ENCODE measurements at places on chromosomes 6 and 20.

GRCh38 chr20:23249541-23249940 is 101.0 kb upstream of the NXT1 start:
- no peak for DNase-seq

DNA sequence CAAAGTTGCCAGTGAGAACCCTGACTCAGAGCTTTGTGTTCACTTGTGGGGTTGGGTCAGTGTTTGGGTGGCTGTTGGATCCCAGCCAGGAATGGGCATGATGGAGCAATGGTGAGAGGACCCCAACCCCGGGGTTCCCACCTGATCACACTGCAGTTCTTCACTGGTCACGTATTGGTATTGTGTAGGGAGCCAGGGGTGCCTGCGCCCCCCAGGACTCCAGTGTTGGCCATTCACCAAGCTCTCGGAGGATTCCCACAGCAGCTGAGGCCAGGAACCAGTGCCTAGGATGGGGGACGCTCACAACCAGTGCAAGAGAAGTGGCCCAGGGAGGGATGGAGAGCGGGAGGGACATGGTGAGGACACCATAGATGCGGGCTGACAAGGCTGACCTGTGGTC is 207.2 kb downstream of the CDH4 start:
- DNase-seq, result no peak

DNA sequence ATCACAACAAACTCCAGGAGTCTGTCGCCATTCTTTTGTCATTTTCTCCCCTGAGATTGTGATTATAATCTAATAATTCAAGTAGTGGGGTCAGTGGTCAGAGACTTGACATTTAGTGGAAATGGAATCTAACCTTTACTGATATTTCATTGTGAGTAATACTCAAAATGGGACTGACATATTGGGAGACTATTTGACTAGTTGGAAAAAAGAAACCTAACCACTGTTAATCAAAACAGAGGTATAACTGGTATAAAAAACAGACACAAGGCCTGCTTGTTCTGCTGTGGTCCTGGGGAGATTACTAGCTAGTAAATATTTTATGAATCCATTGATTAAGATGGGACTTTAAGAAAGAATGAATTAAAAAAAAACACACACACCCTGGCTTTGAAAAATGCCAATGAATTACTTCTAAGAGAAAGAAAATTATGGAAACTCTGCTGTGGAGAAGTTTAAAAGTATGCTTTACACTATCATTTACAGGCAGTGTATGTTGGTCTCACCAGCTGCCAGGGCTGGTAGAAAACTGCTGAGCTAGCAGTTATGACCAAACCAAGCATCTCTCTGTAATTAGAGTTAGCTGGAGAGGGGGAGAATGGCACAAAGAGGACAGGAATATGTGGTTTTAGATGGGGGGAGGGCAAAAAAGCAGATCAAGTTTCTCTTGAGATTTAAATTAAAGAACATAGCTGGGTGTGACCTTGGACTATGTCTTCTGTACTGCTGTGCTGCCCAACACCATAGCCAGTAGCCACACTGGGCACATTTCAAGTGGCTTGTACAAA is 103.7 kb downstream of the FYN start:
- no peak for DNase-seq

DNA sequence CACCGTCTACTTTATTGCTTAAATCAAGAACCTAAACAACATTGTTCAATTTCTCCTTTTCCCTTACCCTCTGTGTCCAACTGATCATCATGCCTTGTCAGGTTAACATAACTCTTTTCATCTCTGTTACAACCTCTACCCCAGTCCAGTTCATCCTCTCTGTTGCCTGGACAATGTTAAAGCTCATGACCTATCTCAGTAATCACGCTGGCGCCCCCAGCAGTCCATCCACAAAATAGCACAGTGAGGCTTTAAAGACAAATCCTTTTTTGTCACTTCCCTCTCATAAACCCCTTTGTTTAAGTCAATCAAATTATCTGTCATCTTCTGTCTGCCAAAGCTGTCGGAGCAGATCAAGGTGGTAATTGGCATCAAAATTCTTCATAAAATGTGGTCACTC is 140.1 kb downstream of the QKI start:
- no peak for DNase-seq

GRCh38 chr6:159693894-159694545 is 979 bp upstream of the SOD2 start:
- DNase-seq, result no peak

GRCh38 chr20:23043376-23043775 is 6.1 kb downstream of the THBD start:
- DNase-seq, result no peak

DNA sequence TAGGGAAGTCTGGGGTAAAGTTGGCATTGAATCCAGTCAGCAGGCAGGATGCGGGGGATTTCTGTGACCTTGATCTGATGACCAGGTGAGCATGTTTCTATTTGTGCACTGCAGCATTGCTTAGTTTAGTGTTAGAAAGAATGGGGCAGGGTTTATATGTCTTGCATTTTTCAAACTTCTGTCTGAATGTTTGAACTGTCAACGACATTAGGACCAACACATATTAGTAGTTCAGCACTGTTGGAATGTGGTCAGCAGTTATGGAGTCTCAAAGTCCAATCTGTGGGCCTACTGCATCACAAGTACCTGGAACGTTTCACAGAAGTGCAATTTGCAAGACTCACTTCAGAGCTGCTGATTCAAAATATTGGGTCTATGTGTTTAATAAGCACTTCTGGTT is 276.6 kb upstream of the BMP2 start:
- no peak for DNase-seq

DNA sequence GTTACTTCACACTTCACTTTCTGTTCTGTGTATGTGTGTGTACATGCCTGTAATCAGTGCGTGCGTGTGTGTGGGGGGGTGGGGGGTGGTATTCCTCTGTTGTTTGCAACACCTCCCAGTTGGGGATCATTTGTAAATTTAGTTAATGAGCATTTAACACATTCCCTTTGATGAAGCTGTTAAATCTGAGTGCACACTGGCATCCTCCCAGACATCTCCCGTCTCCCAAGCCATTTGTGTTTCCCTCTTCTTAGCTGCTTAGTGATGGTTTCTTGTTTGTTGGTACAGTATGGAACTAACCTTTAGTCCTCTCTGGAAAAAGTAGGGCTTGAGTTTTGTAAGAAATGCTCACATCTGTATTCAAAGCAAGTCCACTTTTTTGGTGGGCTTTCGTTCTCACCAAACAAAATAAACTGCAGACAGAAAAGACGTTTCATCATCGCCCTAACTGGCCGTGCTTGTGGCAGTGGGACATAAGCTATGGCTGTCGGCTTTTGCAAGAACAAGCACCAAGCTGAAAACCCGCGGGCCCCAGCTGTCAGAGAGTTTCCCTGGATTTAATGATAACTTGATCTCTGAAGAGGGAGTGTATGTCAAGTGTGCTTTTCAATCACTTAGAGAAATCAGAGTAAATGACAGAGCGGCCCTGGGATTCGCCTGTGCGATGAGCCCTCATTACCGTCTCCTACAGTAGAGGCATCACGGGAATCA is 54.9 kb upstream of the SASH1 start:
- DNase-seq, result no peak

DNA sequence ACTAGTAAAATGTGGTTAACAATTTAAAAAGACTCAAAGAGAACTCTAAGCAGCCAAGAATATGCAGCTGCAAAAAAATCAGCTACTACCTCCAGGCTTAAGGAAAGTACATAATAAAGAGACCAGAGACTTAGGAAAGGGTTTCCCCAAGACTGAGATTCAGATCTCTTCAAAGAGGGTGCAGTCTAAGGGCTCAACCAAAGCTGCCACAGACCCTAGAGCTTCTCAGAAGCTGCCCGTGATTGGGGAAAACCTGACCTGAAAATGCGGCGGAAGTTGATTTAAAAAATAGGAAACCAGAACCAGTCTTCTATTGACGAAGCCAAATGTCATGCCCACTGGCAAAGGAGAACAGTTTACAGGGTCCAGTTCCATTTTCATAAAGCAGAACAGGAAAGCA is 516.8 kb upstream of the MARCKS start:
- DNase-seq, result no peak

DNA sequence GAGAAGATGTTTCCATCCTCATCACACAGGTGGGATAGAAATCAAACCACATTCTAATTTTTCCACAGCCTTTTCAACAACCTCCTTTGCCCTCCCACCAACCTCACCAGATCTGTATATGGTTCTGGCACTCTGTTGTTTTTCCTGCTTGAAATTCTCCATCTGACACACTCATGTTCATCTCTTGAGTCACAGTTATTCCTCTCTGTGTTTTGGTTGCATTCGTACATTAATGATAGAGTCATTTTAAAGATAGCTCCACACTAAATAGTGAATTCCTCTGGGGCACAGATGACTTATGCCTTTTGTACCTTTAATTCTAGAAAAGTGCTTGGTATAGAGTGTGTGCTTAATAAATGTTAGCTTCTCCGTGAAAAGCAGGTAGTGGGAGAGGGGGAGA is 1.4 kb upstream of the GCLC start:
- no peak for DNase-seq

DNA sequence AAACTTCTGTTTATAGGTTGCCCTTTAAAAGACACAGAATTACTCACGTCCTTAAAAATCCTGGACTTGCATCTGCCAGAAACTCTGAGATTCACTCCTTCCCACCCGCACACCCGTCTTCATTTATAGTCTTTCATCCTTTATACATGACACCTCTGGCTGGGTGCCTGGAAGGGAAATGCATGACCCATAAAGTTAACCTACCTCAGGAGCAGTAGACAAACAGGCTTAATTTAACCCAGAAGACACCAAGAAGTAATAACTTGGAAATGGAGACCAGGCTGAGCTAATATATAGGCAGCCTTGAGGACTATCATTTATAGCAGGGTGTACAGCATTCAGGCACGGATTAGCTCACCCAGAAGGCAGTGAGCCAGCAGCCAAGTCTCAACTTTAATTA is 429.0 kb upstream of the NRSN1 start:
- no peak for DNase-seq

DNA sequence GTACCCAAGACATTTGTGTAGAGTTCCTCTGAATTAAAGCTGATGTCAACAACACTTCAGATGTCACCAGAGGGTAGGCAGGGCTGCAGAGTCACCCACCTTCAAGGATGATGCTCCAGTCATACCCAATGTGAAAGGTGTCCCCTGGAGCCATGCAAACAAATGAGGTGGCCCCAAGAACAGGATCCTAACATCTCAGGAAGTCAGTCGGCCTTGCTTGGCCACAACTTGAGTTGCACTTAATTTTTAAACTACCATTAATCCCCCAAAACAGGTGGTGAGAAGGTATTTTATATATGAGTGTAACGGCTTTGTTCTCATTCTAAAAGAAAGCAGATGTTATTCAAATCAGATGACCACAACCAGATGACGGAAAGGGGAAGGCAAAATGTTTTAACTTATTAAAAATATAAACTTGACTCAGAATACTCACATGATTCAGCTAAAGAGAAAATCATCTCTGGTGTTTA is 21.1 kb upstream of the SERPINB1 start:
- no peak for DNase-seq

Measured in SK-N-MC (cell line).